Calu3 (cell line): ENCODE measurements at places on chromosomes 6 and 20. TPM values are rescaled to one million over a fixed set of nuclear protein-coding genes. Genes with fewer than 3 reads are reported as not detected.

EYA2 gene
- 0.32 and 0.35 TPM in 2 replicates for total RNA-seq

FAM229B gene
- total RNA-seq, result 13.0 TPM in 2 replicates

GPLD1 gene
- total RNA-seq, result 2.0 and 3.5 TPM in 2 replicates

SLC35F1 gene
- total RNA-seq, result not detected in 2 replicates

PLCB4 gene
- total RNA-seq, result 9.9 and 12.9 TPM in 2 replicates

TSBP1 gene
- not detected in 2 replicates for total RNA-seq

TCF21 gene
- not detected in 2 replicates for total RNA-seq

RUNX2 gene
- total RNA-seq, result 0.54 and 0.66 TPM in 2 replicates

CHD6 gene
- 94.5 and 98.5 TPM in 2 replicates for total RNA-seq

FAM184A gene
- total RNA-seq, result 8.2 and 8.6 TPM in 2 replicates

KHDC1L gene
- total RNA-seq, result not detected in 2 replicates

EYS gene
- total RNA-seq, result not detected in 2 replicates

MATN4 gene
- total RNA-seq, result 0.17 and 0.29 TPM in 2 replicates

TPX2 gene
- total RNA-seq, result 157 and 179 TPM in 2 replicates

C6orf15 gene
- not detected in 2 replicates for total RNA-seq

PROCR gene
- total RNA-seq, result 9.7 and 10.3 TPM in 2 replicates

TRIM15 gene
- 11.8 and 13.5 TPM in 2 replicates for total RNA-seq

DOK5 gene
- 0.17 and 2.0 TPM in 2 replicates for total RNA-seq

MEI4 gene
- 0.07 and 0.09 TPM in 2 replicates for total RNA-seq

MCHR2 gene
- total RNA-seq, result not detected in 2 replicates

PIGU gene
- 42.8 and 44.6 TPM in 2 replicates for total RNA-seq

BPI gene
- not detected in 2 replicates for total RNA-seq

BEND6 gene
- 1.3 and 1.8 TPM in 2 replicates for total RNA-seq

CLIC5 gene
- total RNA-seq, result 3.3 and 5.1 TPM in 2 replicates

RNF144B gene
- 7.4 and 12.1 TPM in 2 replicates for total RNA-seq
